CD4-positive, alpha-beta T cell treated with Interleukin-15 for 1 hour (primary cell): ENCODE measurements at places on chromosomes 13 and 19.

DNA sequence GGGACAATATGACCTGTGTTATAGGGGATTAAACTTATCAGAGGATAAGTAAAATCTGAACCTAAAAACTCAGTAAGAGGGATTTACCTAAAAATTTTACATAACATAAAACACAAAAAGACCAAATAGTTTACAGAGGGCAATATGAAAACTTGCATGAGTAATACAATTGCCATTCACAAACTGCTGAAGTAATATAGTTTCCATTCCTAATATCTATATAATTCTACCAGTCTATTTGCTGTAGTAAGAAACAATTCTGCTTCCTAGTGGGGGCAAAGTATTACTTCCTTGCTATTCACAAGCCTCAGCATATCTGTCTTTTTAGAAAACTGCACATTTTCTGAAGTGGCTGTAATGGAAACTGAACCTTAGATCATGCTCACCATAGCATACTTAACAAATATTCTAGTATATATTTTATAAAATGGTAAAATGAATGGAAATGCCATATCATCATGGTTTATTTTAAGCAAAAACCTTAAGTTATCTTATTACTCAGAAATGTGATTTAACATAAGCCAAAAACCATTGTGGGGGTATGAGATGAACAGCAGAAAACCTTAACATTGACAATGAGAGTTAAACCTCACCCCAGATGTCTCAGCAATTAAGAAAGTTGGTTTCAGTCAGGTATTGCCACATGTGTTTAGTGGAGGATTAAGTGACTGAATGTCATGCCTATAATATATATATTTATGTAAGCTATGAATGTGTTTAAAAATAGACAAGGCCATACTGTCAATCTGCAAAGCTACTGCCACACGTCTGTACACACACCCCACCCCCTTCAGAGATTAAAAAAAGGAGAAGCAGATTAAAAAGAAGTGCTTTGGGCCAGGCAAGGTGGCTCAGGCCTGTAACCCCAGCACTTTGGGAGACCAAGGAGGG, 136.8 kb downstream of the MIPEP start:
- no peak for DNase-seq

DNA sequence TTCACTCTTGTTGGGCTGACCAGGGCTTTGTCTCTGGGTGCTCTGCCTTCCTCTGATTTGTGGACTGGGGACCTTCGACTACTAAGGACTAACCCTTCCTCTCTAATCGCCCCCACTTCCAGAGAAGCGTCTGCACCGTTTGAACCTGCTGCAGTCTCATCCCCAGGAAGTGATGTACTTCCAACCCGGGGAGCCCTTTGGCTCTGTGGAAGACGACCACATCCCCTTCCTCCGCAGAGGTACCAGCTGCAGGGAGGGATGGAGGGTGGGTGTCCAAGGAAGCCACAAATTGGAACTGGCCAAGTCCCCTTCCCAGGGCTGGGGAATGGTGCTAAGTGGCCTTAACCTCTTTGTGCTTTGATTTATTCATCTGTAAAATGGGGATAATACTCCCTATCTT, 9.2 kb downstream of the QPCTL start:
- DNase-seq, result no peak

DNA sequence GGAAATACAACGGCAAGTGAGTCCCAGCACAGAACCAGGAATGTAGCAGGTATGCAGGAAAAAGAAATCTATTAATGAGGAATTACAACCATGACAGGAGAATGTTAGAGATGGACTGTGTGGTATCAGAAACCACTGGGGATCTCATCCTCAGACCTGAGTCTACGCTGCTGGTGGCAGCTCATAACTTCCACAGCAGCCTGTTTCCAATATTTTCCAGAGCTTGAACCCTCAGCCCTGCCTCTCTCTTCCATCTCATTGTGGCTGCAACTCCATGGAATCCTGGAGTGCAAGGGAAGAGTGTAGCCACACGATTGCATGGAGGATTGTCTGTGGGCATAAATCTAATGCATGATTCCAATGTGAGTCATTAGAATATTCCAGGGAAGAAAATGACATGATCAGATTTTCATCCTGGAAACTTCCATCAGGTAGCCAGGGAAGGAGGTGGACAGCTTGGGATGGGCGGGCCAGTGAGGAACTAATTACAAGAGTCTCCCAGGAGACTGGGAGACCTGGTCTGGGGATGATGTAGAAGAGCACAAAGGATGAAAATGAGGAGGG, 14.9 kb downstream of the PLA2G4C start:
- DNase-seq, result no peak

DNA sequence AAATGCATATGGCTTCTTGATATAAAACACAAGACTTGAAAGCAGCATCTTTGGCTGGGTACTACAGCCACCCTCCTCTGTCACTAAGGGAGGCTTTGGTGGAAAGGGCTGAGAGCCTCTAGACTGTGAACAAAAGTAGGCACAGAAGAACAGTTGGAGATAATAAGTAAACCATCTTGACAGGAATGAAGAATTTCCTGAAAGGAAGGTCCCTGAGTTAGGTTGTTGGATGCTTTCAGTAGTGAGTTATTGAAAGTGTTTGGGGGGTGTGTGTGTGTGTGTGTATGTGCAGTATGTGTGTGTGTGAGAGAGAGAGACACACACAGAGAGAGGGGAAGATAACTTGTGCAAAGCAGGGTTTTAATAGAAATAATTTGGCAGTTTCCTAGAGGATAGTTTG, 38.2 kb downstream of the ALOX5AP start:
- DNase-seq, result no peak

GRCh38 chr13:96527497-96527896, 437.6 kb downstream of the HS6ST3 start:
- DNase-seq, result no peak

GRCh38 chr13:46142776-46143175, 37.9 kb upstream of the CPB2 start:
- DNase-seq, result no peak
